Body of pancreas (tissue), 4 donors: ENCODE measurements at places on chromosomes 1 and 21.
A peak's percentile ranks its signal among the peaks of the same experiment; 100 is the strongest.

DNA sequence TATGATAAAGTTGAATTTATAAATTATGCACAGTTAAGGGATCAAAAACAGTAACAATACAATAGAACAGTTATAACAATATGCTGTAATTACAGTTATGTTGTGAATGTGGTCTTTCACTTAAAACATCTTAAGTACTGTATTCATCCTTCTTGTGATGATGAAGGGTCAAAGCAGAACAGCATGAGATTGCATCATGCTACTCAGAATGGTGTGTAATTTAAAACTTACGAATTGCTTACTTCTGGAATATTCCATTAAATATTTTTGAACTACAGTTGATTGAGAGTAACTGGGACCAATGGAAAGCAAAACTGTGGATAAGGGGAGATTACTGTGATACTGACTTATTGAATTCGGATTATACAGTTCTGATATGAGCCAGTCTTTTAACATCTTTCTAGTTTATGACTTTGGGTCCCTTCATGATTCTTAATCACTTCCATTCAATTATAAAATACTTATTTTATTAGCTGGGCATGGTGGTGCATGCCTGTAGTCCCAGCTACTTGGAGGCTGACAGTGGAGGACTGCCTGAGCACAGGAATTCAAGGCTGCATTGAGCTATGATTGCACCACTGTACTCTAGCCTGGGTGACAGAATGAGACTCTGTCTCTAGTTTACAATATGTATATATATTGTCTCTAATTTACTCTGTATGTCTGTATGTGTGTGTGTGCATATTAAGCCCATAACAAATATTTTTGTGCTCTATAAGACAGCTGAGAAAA is 43.2 kb downstream of the ATP1B1 start:
- no peak for DNase-seq

GRCh38 chr1:187294421-187295201 is 465.9 kb downstream of the PLA2G4A start:
- no peak for DNase-seq

GRCh38 chr1:27403065-27403726 is 10.8 kb downstream of the GPR3 start:
- no peak for DNase-seq

DNA sequence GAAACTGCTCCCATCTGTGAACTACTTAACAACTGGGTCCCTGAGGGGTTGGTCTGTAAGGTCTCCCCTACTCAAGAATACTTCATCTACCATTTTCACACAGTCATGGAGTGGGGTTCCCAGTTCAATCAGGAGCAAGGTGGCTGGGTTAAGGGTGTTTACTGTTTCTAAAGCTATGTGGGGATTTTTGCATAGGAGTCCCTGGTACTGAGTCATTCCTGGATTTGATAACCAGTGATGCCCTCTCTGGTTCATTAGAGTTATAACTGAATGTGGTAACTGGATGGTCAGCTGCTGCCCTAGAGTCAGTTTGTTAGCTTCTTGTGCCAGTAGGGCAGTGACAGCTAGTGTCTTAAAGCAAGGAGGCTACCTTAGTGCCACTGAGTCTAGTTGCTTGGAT is 29.4 kb upstream of the KCNJ15 start:
- no peak for DNase-seq

GRCh38 chr21:45093035-45093532 is 18.7 kb downstream of the ADARB1 start:
- peak; percentile 54 for DNase-seq

DNA sequence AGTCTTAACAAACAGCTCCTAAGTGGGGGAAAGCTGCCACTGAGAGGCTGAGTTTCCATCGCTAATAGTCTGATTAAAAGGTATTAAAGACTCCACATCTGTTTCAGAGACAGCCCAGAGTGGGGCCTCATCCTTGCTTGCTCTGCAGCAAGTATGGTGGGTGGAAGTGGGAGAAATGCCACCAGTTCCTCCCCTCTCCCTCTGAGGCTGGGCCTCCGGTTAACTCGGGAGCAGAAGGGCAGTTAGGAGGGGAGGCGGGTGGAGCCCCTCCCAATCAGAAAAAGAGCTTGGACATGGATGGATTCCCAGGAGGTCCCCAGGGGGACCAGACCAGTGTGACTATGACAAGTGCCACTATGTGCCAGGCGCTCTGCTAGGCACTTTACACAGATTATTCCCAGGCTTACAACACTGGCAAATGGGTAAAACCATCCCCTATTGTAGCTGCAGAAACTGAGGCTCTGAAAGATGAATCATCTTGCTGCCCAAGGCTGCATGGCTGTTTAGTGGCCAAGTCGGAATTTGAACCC is 11.4 kb upstream of the ASCL5 start:
- no peak for DNase-seq

DNA sequence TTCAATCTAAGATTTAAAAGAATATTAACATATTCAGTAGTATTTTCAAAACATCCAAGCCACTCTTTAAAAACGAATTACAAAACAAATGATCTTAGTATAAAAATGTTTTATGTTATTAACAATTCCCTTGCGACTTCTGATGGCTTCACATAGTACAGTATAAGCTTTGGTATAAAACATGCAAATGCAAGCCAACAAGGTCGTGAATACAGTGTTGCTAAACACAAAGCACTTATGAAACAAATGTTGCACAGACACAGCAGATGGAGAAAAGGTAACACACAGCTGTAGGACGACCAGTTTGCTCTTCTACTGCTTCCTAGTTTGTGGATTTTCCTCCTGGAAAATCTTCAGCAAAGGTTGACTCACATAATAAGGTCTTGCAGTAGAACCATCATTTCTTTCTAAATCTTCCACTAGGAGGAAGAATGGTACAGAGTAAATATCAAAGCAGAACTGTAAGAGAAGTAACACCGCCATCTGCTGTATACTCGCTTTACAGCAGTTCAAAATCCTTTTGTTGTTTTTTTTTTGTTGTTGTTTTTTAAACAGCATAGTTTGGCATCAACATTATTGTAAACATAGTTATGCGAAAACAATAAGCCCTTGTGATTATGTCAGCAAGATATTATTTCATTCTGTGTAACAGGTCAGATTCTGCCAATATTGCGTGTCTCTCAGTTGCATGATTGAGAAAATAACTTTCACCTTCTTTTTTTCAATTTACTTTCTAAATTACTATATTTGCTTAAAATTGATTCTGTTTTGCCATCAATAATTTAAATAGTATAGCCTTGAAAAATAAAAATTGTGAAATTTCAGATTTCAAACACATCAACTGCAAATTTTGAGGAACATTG is 69.5 kb downstream of the LHX8 start:
- DNase-seq, result no peak

- no peak for DNase-seq
Measured at GRCh38 chr1:11227106-11228077, 35.0 kb downstream of the MTOR start.

DNA sequence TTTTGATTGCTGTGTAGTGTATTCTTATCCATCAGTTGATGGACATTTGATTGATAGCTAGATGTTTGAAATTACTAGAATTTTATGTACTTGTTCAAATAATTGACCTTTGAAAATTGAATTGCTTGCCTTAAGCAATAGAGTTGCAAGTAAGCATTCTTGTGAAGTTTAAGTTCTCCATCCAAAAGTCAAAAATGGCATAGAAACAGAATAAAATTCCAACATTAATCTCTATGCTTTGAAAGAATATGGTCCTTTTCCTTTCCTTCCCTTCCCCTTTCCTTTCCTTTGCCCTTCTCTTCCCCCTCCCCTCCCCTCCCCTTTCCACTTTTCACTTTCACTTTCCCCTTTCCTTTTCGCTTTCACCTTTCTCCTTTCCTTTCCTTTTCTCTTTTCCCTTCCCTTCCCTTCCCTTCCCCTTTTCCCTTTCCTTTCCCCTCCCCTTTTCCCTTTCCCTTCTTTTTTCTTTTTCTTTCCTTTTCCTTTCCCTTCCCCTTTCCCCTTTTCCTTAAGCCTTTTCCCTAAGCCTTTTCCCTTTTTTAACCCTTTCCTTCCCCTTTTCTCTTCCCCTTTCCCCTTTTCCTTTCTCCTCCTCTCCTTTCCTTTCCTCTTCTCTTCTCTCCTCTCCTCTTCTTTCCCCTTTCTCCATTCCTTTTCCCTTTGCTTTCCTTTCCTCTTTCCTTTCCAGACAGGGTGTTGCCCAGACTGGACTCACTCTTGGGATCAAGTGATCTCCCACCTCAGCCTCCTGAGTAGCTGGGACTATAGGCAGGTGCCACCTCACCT is 67.4 kb downstream of the SASS6 start:
- DNase-seq, result no peak

GRCh38 chr1:6979003-6979613 is 193.9 kb downstream of the CAMTA1 start:
- no peak for DNase-seq

DNA sequence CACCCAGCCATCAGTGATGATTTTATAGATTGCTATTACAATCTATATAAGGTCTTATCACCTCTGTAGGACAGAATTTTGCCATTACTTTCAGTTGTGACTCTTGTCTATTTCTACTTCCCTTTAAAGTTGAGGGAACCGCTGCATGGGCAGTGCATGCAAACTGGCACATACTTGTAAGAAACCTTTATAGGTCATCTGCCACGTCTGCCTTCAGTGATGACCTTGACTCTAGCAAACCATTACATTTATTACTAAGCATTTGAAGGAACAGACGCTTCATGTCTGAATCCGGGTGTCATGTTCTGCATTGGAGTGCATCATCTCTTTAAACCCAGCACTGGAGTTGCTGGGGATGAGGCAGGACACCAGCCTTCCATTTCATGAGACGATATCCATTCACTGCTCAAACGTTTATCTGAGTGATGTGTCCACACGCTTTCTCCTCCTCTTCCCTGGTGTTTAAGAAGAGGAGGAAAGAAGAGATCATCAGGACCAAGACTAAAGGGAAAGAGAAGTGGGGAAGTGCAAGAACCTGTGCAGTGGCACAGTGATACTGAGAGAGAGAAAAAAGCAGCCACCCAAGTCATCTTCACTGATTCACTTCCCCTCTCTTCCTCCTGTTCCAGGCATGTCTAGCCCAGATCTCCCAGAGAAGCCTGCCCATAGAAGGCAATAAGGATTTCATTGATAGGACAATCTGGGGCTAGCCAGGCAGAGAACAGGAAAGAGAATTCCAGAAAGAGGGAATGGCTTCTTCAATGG is 14.1 kb downstream of the CCSAP start:
- DNase-seq, result no peak

DNA sequence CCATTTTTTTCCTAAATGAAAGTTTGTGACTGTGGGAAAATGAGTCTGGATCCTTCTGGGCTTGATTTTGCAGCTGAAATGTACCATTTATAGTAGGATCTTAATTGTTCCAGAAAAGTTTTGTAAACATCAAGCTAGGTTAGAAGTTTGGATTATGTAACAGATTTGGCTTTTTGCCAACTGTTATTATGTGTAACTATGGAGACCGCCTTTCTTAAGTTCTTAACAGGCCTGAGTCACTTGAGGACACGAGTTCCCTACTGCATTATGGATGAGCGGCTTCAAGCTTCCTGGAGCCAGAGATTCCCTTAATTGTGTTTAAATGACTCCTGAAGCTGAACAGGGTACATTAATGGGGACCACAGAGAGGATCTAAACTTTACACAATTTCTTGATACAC is 22.2 kb downstream of the SLC25A33 start:
- DNase-seq, result peak; percentile 60

GRCh38 chr1:154206196-154206595 is at the start of gene CFAP141:
TSS of gene CFAP141 (minus strand) at chr1:154206333. CDS start at chr1:154206307, 26 bp downstream.
- DNase-seq, result no peak

DNA sequence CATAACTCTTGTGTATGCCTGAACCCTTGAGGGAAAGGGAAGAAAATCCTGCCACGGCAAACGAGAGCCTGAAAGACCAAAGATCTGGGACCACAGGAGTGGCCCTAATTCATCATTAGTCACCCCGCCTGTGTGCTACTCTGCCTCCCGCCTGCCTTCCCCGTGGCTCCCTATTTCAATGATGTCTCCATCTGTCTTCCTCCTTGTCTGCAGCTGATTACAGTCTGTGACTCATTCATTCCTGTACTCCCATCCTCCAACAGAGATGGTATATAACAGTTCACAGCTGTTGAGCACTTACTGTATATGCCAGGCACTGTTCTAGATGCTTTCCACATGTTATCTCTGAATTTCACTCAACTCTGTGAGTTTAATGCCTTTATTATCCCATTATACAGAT is 96.6 kb downstream of the SEC16B start:
- no peak for DNase-seq

GRCh38 chr1:24191860-24192259 is 4.8 kb upstream of the IFNLR1 start:
- DNase-seq, result no peak

GRCh38 chr1:174912264-174912663 is 87.5 kb upstream of the CACYBP start:
- DNase-seq, result no peak

- peak; percentile 43 for DNase-seq
Measured at GRCh38 chr1:32339363-32339978, 3.4 kb upstream of the MARCKSL1 start.

DNA sequence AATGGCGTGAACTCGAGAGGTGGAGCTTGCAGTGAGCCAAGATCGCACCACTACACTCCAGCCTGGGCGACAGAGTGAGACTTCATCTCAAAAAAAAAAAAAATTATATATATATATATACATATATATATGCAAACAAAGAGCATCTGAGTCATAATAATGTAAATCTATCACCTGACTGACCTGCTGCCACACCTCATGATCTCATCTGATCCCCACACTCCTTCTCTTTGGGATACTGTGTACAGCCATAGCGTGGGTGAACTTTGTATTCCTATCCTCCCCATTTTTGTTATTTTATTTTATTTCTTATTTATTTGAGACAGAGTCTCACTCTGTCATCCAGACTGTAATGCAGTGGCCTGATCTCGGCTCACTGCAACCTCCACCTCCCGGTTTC is 2.6 kb upstream of the HDAC1 start:
- DNase-seq, result no peak

DNA sequence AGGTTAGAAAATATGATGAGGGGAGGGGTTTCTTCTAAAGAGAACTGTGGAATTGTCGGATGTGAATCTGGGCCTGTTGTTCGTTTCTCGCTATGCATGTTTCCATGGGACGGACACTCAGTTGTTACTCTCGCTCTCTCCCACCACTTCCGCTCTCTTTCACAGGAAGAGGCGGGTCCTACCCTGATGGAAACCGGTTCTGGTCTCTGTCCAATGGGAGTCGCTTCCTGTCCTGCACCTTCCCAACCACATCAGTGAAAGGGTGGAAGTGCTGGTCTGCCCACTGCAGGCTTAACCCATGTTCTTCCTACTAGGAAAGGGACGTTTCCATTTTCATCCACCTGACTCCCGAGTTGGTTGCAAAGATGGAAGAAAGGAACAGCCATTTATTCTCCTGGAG is 119.4 kb downstream of the KCNJ15 start:
- DNase-seq, result peak; percentile 16
